ENCODE measurements at places on chromosomes 13 and 19. TPM values are rescaled to one million over a fixed set of nuclear protein-coding genes. Genes with fewer than 3 reads are reported as not detected.
A peak's percentile ranks its signal among the peaks of the same experiment; 100 is the strongest.

DNA sequence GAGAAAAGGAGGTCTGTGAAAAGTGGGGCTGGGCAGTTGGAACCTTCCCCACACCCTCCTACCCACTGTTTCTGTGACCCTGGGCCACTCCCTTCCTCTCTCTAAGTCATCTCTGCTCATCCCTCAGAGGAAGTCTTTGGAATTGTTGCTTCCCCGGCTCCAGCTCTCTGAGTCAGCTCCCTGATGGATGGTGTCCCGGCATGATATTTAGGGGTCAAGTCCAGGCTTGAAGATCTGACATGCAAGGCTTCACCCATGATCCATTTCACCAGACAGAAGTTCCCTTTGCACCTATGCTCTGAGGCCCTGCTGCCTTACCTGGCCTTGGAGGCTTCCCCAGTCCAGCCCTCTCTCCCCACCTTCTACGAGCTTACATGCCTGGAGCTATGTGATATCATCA, 13.3 kb downstream of the EXOC3L2 start:
- H3K27me3 ChIP-seq: peaks cover 30% of the 10 kb centered on the region
- no peak overlapping the region for H3K4me3 ChIP-seq
- H3K27ac ChIP-seq: no peak overlapping the region
- H3K36me3 ChIP-seq: no peaks in the 10 kb centered on the region
- DNase-seq: no peak

- peak overlapping the region; percentile 63 for H3K27ac ChIP-seq
- no peak overlapping the region for H3K4me3 ChIP-seq
- peaks cover 41% of the 10 kb centered on the region for H3K4me1 ChIP-seq
- H3K27me3 ChIP-seq: no peaks in the 10 kb centered on the region
Measured at GRCh38 chr19:39544911-39545310, 5.0 kb upstream of the EID2 start.

GRCh38 chr19:14577885-14578427, 4.9 kb upstream of the CLEC17A start:
- DNase-seq: peak; percentile 38
- peak overlapping the region; percentile 13 for H3K27ac ChIP-seq
- no peaks in the 10 kb centered on the region for H3K27me3 ChIP-seq
- no peak overlapping the region for H3K4me3 ChIP-seq
- no peaks in the 10 kb centered on the region for H3K36me3 ChIP-seq
- H3K4me1 ChIP-seq: peaks cover 18% of the 10 kb centered on the region

DNA sequence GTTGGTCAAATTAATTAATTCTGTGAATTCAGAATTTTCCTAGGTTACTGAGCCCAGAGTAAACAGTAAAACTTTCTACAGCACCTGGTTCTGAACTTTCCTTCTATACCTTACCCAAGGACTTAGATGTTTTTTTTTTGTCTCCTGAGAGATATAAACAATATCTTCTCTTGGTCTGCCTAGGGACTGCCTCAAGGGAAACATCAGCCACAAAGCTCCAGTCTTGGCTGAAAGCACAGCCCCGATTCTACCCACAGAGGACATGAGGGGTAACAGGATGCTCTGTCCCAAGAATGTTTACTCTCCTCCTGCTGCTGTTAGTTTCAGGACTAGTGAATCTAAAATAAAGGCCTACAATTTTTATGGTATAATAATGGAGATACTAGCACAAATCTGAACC, 14.3 kb downstream of the CNMD start:
- no peaks in the 10 kb centered on the region for H3K36me3 ChIP-seq
- no peaks in the 10 kb centered on the region for H3K4me1 ChIP-seq
- H3K4me3 ChIP-seq: no peak overlapping the region
- no peak overlapping the region for H3K27ac ChIP-seq

DNA sequence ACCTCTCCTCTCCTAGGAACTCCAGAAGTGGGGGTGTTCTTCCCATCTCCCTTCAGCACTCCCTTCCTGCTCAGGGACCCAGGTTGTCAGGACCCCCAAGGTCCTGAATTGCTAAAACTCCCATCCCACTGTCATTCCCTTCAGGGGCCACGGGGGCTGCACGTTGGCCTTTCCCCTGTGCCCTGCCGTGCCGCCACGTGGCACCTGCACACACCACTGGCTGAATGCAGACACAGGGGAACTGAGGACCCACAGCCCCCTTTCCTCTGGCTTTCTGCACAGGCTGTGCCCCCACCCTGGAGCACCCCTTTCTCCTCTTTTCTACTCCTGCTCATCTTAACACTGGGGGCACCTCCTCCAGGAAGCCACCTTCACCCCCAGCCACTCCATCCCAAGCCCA, 9.0 kb downstream of the SHANK1 start:
- H3K27me3 ChIP-seq: peaks cover 9% of the 10 kb centered on the region
- DNase-seq: no peak
- no peak overlapping the region for H3K27ac ChIP-seq
- H3K4me3 ChIP-seq: no peak overlapping the region
- H3K36me3 ChIP-seq: no peaks in the 10 kb centered on the region
- H3K4me1 ChIP-seq: peaks cover 14% of the 10 kb centered on the region

- no peak overlapping the region for H3K4me3 ChIP-seq
- peaks cover 1% of the 10 kb centered on the region for H3K27me3 ChIP-seq
- H3K27ac ChIP-seq: no peak overlapping the region
- peaks cover 19% of the 10 kb centered on the region for H3K4me1 ChIP-seq
Measured at GRCh38 chr13:100508996-100509395, 79.6 kb downstream of the GGACT start.

DNA sequence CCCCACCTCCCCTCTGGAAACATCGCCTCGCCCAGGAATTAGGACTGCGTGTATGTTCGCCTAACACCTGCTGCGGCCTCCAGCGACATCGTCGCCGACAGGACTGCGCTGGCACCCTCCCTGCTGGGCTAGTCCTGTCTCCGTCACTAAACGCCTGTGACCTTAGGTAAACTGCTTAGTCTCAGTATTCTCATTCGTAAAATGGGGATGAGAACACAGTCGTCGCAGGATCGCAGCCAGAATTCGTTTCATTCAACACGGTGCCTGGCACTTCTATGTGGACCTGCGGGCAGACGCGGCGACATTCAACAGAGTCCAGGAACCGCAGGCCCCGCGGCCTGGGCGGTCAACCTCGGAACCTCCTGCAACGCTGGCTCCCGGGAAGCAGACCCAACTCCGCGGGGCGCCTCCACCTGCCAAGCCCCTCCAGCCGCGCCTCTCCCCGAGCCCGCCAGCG, 485 bp downstream of the CRYL1 start:
- peaks cover 30% of the 10 kb centered on the region for H3K4me1 ChIP-seq
- peak overlapping the region; percentile 72 for H3K27ac ChIP-seq
- no peaks in the 10 kb centered on the region for H3K27me3 ChIP-seq
- H3K36me3 ChIP-seq: no peaks in the 10 kb centered on the region
- H3K4me3 ChIP-seq: peak overlapping the region; percentile 78

DNA sequence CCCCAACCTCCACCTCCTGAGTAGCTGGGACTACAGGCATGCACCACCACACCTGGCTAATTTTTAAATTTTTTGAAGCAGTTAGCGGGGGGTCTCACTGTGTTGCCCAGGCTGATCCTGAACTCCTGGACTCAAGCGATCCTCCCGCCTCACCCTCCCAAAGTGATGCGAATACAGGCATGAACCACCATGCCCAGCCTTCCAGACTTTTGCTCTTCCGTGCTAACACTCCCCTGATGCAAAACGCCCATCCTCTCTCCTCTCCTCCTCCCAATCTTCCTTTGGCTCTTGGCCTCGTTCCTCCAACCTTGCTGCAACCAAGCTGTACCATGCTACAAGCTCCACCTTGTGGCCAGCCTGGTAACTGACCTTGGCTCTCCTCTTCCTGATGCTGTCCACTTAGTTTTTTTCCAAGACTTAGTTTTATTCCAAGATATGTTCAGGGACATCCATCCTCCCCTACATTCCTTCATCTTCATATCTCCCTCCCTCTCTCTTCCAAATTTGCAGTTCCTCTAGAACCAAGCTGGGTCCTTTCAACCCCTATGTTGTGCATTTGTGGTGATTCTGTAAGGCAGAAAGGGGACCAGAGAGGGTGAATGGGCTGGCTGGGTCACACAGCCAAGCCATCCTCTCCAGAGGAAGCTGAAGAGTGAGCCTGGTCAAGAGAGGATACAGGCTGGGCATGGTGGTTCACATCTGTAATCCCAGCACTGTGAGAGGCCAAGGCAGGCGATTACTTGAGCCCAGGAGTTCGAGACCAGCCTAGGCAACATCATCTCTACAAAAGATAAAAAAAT, 32.8 kb downstream of the TINCR start:
- peaks cover 7% of the 10 kb centered on the region for H3K36me3 ChIP-seq
- DNase-seq: peak; percentile 27
- H3K4me3 ChIP-seq: no peak overlapping the region
- H3K4me1 ChIP-seq: no peaks in the 10 kb centered on the region
- peaks cover 18% of the 10 kb centered on the region for H3K27me3 ChIP-seq

- H3K4me1 ChIP-seq: no peaks in the 10 kb centered on the region
- no peak overlapping the region for H3K27ac ChIP-seq
- no peak overlapping the region for H3K4me3 ChIP-seq
- DNase-seq: no peak
Measured at GRCh38 chr13:107203146-107203847, 635.4 kb upstream of the ARGLU1 start.

DNA sequence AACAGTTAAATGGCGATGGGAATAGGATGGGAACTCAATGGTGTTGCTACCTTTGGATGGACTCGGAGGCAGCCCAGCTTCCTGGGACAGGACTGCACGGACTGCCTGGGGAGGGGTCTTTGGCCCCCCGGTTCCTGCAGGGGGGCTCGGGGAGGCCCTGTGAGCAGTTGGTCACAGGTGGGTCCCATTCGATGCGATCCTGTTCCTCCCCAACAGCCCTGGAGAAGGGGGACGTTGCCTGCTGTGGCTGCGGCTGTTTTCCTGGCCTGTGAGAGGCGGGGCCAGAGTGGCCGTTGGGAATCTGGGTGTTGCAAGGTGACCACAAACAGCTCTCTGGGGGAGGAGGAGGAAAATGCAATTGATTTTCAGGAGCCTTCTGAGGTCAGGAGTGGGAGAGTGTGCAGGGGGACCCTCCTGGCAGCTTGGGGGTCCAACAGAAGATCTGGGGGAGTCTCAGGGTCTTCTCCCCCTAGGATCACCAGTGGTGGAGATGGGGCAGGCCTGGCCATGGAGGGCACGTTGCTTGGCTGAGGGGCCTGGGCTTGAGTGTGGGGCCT, 1.9 kb upstream of the PLPPR3 start:
- H3K27me3 ChIP-seq: peaks cover 10% of the 10 kb centered on the region
- H3K4me1 ChIP-seq: no peaks in the 10 kb centered on the region
- H3K4me3 ChIP-seq: no peak overlapping the region
- no peak overlapping the region for H3K27ac ChIP-seq

DNA sequence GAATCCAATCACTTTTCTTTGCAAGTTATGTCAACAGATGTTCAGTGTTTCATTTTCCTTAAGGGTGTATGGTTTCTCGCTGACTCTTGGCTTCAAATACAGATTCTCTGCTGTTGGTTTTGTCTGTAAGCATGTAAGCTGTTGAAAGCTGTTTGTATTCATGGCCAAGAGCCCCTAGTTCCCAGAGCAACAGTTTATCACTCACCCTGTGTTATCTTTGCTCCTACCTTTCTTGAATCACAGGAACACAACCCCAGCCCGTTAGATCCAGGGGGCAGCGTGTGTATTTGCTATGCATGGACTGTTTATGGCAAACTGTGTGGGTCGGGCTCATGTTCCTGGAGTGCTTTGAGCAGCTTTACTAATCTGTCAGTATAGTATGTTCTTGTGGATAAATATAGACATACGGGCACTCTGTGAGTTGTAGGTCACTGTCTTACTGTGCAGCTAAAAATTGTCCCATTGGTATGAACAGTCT, 28.9 kb downstream of the FRY start:
- H3K4me1 ChIP-seq: no peaks in the 10 kb centered on the region
- no peak overlapping the region for H3K4me3 ChIP-seq
- no peaks in the 10 kb centered on the region for H3K36me3 ChIP-seq
- H3K27me3 ChIP-seq: peaks cover 1% of the 10 kb centered on the region

DNA sequence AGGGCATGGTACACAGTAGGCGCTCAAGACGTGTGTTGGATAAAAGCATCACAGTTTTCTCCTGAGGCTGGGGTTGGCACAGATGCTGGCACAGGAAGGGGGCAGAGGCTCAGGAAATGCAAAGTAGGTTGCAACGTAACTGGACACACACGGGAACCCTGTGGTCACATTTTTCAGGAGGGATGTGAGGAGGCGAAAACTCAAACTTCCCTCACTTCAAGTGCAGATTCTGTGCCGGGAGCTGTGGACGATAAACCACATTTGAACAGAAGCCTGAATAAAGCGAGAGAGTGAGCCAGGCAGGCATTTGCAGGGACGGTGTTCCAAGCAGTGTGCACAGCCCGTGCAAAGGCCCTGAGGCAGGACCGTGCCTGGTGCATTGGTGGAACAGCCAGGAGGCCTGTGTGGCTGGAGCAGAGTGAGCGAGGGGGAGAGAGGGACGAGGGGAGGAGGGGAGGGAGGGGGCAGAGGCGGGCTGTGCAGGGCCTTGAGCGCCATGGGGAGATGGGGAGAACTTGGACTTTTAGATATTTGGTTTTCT, 40.3 kb downstream of the NFIC start:
- no peak overlapping the region for H3K27ac ChIP-seq
- no peak for DNase-seq
- no peaks in the 10 kb centered on the region for H3K27me3 ChIP-seq
- H3K36me3 ChIP-seq: no peaks in the 10 kb centered on the region
- no peaks in the 10 kb centered on the region for H3K4me1 ChIP-seq

DNA sequence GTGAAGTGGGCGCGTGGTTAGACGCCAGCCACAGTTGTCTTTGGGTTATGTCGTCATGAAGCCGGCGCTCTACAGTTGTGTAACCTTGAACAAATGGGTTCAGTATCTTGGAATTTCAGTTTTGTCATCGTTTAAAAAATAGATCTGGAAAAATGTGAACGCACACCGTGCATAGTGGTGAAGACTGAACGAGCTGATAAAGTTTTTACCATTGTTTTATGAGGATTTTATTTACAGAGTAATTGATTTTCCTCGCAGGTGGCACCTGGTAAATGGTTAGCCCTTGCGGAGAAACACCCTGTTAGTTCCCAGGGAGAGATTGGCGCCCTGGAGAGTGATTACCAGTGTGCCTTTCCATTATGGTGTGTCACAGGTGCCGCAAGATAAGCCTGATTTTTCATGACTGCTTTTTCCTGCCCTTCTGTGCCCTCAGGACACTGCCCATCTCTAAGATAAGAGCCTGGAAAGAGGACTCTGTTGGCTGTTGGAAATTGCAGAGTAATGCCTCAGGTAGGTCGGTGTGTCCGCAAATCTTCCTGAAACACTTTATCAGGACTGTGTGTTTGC, 577 bp downstream of the ZNF181 start:
- DNase-seq: no peak
- H3K27ac ChIP-seq: peak overlapping the region; percentile 92
- peaks cover 26% of the 10 kb centered on the region for H3K4me1 ChIP-seq
- H3K27me3 ChIP-seq: no peaks in the 10 kb centered on the region
- H3K4me3 ChIP-seq: peak overlapping the region; percentile 80
- H3K36me3 ChIP-seq: peaks cover 38% of the 10 kb centered on the region

- DNase-seq: no peak
- H3K4me3 ChIP-seq: no peak overlapping the region
- H3K36me3 ChIP-seq: no peaks in the 10 kb centered on the region
Measured at GRCh38 chr19:8039231-8039630, 13.3 kb upstream of the CCL25 start.

- no peak for DNase-seq
- no peak overlapping the region for H3K4me3 ChIP-seq
- no peaks in the 10 kb centered on the region for H3K36me3 ChIP-seq
- H3K27ac ChIP-seq: no peak overlapping the region
Measured at GRCh38 chr13:83879431-83880171, 2.7 kb downstream of the SLITRK1 start.

The PTGIR gene
- total RNA-seq: 45.4 TPM

The RTBDN gene
- not detected for total RNA-seq

The C1QTNF9 gene
- total RNA-seq: not detected

The NKPD1 gene
- total RNA-seq: 0.07 TPM

The PARP4 gene
- total RNA-seq: 22.4 TPM

The SIGLEC12 gene
- total RNA-seq: 0.43 TPM
